ENCODE measurements at places on chromosomes 13 and 19.

GRCh38 chr13:113901231-113901630 is 37.4 kb upstream of the GAS6 start:
- DNase-seq, result no peak

- no peak for DNase-seq
These were observed 52.8 kb downstream of the SPTBN4 start for GRCh38 chr19:40519352-40520322.

DNA sequence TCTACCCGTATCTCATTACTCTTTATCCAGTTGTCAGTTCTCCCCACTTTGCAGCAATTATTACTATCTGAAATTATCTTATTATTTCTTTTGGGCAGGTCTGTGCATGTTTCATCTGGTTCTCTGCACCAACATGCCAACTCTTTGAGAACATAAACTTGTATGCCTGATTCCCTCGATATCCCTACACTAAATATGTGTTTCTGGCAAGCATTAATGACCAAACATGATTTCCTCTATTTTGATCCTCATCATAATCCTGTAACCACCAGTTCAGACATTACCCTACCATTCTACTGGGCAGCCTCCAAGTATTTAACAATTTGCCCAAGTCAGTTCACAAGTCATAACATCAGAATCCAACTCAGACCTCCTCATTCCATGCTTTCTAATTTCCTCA is 426.1 kb downstream of the FOXO1 start:
- DNase-seq, result no peak

DNA sequence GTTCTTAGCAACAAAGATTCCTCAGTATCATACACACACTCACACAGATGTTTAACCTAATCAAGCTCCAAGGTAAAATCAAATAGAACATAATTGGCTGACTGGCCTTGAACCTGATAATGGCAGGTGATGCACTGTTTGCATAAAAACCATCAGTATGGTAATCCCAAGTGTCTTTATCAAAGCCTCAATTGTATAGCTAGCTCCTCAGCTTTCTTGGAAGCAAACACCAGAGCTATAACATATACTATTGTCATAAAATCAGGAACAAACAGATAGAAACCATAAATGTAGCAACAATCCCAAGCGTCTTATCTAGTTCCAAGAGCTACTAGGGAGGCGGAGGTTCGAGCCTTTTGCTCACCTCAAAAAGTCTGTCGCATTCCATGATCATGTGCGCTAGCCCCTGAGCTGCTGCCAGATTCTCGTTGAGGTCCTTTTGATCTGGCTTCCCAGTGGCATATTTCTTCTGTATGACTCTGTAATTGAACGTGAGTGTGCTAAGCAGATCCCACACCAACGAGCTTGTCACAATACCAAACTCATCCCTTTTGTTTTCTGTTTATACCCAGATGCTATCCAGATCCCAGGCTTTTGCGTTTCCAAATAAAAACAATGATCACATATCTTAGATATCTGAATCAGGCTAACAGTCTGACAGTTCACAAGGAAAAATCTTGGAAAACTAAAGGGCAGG is 95.3 kb downstream of the KL start:
- no peak for DNase-seq

GRCh38 chr19:843836-844545 is 3.2 kb downstream of the PRTN3 start:
- no peak for DNase-seq

DNA sequence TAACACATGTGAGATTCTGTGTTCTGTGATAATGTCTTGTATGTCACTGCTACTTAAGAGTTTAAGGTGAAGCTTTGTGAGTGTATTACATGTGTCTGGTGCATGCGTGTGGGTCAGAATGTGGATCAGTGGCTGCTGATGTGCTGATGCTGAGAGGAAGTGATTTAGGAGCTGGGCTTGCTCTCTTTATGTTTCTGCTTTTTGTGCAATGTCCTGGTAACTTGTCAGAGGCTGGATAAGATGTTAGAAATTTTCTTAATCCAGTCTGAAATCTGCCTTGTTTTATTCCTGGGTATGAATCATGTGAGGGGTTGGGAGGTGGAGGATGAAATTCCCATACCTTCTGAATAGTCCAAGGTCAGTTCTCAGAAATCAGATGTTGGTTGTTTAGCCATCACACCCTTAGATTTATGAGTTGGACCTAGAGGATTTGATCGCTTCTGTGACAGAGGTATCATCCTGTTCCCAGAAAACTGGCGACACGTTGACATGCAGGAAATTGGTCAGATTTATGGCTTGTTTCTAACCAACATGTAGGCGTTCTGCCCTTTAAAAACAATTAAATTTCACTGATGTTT is 24.5 kb upstream of the CXCL17 start:
- DNase-seq, result no peak

DNA sequence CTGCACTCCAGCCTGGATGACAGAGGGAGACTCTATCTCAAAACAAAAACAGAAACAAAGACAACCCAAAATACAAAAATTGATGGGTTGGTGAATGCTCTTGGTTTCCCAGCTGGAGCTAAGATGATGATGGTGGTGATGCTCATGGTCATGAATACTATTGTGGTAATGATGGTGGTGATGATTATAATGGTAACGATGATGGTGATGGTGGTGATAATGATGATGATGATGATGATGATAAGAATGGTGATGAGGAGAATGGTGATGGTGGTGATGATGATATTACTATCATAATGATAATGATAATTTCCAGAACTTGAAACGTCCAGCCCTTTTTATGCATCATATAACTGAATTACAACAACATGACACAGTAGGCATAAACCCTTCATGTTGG is 40.1 kb downstream of the VAV1 start:
- DNase-seq, result no peak

DNA sequence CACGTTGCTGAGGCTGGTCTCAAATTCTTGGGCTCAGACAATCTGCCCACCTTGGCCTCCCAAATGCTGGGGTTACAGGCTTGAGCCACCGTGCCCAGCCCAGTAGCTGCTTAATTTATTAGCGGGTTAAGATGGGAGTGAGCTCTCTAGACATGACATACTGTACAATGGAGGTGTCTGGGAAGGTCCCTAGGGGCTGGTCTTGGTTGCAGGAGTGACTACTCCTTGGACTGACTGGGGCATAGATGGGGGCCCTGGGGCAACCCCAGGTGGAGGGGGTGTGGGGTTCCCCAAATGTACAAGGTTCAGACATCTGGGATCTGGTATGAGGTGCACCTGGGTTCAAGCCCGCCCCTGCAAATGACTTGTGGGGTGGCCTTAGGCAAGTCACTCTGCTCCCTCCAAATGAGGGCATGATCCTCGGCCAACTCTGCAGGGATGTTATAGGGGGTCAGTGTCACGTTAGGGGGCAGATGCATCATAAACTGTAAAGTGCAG is 12.8 kb downstream of the CIB3 start:
- no peak for DNase-seq

- no peak for DNase-seq
These were observed 21.6 kb upstream of the ANKRD10 start for GRCh38 chr13:110936519-110936918.

- DNase-seq, result no peak
These were observed 1.7 kb upstream of the FSTL3 start for GRCh38 chr19:674282-675151.

- DNase-seq, result no peak
These were observed 12.6 kb upstream of the TM6SF2 start for GRCh38 chr19:19285686-19286085.

- DNase-seq, result no peak
These were observed 24.3 kb downstream of the ERVV-2 start for GRCh38 chr19:53068834-53069233.

GRCh38 chr13:88189728-88190127 is 518.6 kb downstream of the SLITRK5 start:
- DNase-seq, result no peak

DNA sequence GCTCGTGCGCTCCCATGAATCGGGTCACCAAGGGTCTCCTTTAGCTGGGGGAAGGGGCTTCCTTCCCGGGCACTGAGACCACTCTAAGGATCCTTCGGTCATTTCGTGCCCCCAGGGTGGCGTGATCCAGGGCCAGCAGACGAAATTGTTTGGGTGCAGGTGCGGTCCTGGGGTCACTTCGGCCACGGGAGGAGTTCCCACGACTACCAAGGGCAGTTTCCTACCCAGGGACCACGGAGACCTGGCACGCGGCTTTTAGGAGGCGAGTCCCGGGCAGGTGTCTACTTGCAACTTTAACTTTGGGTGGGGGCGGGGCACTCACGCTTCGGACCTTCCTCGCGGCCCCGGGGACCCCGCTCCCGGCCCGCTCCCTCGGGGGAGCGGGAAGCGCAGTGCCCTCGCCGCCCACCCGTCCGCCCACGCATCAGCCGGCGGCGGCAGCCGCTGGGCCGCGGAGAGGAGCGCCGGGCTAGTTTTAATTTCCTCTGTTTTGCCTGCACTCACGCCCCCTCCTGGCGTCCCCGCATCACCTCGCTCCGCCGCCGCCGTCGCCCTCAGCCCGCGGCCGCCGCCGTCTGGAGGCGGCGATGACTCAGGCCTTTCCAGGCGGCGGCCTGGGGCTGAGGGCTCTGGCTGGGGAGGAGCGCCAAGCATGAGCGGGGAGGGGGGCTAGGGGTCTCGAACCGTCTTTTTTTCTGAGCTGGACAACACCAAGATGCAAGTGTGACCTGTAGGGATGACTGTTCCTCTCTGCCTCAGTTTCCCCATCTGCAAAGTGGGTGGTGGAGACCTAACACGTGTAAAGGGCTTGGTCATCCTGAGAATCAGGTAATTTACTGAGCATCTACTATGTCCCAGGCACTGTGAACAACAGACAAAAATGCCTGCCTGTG is 21.8 kb downstream of the OLFM2 start:
- DNase-seq, result no peak

DNA sequence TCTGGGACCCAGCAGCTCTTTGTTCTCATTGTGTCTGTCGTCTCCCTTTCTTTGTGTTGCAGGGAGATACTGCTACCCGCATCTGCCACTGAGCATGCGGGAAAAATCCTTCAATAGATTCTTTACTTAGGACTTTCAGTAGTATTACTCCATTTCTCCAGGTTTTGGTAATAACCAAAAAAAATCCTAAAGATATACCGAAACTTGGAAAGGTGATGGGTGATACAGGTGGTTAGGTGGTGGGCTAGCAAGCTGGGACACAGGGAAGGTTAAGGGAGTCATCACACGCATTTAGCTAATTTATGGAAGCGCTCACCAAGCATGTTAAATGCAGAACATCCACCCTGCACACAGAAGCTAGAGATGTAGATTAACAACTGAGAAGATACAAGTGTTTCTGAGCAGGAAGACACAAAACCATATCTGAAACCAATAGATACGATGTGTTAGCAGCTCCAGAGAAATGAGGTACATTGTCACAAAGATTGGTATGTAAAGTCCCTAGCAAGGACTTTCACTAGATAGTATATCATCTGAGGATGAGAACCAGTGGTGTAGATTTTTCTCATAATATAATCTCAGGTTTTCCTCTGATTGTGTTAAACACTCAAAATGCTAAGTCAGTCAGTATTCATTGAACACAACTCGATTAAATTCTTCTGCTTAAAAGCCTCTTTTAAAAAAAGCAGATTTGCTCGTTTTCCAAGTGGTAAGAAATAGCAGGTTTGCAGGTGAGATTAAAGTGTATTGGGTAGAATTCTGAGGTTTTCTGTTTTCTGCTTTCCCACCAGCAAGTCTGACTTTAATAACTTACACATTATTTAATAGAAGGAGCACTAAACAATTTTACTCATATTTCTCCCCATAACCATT is 1.2 kb upstream of the SLAIN1 start:
- DNase-seq, result no peak

DNA sequence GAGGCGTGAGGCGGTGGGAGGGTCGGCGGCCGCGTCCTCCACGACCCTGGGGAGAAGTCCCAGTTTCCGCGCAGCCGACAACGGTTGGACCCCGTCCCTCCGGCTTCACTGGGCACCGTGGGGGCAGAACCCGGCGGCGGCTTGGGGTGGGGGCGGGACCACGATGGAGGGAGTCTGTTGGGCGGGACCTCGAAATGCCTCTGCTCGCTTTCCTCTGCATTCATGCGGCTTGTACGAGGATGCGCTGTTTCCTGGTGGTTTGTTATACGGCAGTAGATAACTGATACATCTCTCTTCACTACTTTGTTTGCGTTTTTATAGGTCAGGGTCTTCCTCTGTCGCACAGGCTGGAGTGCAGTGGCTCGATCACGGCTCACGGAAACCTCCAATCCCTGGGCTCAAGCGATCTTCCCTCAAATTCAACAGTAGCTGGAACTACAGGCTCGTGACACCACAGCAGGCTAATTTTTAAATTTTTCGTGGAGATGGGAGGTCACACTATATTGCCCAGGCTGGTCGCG is 24.6 kb upstream of the ZNF846 start:
- peak; percentile 31 for DNase-seq

DNA sequence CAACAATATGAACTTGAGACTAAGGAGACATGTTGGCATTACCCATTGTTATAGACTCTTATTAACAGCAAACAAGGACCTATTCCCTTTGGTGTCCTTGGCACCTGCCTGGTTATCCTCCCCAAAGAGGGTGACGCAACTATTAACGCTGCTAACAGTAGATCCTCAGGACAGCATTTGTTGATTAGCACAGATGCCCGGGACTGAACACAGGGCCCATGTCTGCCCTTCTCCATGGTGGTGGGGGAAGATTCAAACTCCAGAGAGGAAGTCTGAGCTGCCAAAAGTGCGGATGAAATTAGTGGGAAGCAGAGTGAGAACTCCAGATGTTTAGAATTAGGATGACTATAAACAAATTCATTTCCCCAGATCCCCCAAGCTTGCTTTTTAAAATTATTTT is 101.2 kb upstream of the RAP2A start:
- DNase-seq, result no peak

- DNase-seq, result no peak
These were observed at the start of gene CEACAM3 for GRCh38 chr19:41796362-41796761. CEACAM3 (plus strand) TSS chr19:41796587; CDS start chr19:41796678, 91 bp downstream.

GRCh38 chr19:46979126-46980105 is 40.2 kb upstream of the NPAS1 start:
- no peak for DNase-seq

DNA sequence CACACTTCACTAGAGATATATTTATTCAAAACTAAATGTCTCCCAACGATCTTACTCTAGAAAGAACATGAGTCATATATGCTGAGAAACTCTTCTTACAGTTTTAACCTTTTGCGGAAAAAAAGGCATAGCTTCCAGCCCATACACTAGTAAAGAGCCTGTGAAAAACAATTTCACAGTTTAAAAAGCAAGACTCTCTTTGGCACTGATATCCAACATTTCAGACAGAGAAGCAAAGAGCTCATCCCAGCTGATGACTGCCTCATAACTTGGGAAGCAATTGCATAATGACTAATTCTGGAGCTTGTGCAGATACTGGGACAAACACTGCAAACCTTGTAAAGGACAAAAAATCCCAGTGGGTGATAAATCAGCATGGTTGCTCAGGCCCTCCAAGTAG is 88.0 kb downstream of the ENOX1 start:
- DNase-seq, result no peak

GRCh38 chr19:13841086-13841961 is 35.6 kb upstream of the NANOS3 start:
- no peak for DNase-seq

DNA sequence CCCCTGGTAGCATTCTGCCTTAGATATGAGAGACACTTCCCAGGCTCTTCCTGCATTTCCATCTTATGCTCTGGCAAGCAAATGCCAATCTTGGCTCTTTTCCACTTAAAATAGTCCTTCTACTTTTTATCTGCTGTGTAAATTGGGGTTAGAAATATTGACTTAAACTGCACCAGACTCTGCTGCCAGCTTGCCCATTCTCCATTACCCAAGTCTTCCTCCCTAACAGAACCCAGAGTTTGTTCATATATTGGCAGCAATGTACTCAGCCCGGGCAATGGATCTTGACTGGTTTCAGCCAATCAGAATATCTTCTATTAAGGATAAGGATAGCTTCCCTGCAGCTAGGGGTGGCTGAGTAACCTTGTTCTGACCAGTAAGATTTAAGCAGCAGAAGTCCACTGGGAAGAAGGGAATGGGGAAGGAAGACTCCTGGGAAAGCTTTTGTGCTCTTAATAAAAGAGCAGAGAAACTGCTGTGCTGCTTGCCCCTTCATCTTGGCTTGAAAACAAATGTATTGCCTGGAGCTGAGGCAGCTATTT is 177.1 kb downstream of the KCNRG start:
- DNase-seq, result no peak
